ENCODE measurements at places on chromosomes 13 and 19.

DNA sequence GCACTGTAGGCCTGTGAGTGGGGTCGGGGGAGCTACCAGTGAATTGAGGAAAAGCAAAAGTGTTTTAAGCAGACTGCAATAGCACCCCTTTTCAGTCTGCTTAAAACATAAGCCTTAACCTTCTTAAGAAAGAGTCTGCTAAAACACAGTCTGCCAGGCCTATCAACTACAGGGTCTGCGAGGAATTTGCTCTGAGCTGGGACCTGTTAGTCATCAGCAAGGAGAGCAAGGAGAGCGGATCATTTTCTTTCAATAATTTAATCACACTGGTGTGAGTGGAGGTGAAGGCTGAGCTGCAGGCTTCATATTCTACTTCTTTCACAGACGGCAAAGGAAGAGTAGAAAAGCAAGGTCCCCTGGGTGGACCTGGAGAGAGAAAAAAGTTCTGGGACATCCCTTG lies 342.7 kb downstream of the ENOX1 start:
- DNase-seq: no peak

- no peak for DNase-seq
Measured at GRCh38 chr13:80083853-80084676, 256.9 kb downstream of the SPRY2 start.

- no peak for DNase-seq
Measured at GRCh38 chr19:45798995-45799517, 6.4 kb upstream of the DMWD start.

- no peak for DNase-seq
Measured at GRCh38 chr19:15696654-15697194, 23.8 kb downstream of the CYP4F12 start.

- no peak for DNase-seq
Measured at GRCh38 chr13:110418944-110419343, 111.9 kb downstream of the COL4A2 start.

DNA sequence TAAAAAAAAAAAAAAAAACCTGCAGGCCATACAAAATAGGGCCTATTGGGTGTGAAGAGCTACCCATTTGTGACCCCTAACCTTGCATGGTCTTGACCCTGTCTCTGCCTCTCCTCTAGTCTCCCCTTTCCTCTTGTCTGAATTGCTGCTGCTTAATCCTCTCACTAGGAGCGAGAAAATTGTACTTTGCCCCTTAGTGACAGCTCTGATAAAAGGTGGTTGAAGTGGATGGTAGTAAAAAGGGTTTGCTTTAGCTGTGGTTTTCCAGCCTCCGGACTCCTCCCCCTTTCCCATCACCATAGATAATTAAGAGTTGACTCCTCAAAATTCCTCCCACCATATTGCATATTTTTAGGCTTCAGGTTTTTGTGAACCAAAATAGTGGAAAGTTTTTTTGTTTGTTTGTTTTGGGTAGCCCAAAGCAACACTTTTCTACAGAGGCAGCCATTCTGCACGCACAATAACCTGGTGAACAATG lies 23.5 kb downstream of the ACTN4 start:
- no peak for DNase-seq

DNA sequence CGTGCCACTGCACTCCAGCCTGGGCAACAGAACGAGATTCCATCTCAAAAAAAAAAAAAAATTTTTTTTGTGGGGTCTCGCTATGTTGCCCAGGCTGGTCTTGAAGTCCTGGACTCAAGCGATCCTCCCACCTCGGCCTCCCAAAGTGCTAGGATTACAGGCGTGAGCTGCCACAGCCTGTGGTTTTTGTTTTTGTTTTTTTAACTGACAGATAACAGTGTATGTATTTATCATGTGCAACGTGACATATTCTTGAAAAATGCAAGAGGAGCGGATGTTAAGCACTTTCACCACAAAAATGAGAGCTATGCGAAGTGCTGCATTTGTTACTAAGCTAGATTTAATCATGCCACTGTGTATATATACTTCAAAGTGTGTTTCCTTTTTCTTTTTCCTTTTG lies 49.0 kb downstream of the ARHGEF18 start:
- DNase-seq: no peak

DNA sequence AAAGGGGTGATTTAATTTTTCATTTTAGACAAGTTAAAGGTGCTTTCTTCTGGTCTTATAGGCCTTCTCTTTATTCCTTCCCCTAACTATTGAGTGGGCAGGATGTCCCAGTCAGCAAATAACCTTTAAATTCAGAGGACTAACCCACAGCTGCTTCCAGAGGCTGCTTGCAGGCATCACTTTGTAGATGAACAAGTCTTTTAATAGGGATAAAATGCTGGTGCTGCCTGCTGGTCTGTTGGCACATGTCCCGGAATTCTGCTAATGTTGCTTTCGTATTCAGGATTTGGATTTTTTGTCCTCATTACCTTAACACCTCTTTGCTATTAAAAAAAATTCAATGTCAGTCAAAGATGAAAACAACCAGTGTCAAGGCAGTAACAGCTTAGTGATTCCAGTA lies 132.7 kb upstream of the KL start:
- no peak for DNase-seq

DNA sequence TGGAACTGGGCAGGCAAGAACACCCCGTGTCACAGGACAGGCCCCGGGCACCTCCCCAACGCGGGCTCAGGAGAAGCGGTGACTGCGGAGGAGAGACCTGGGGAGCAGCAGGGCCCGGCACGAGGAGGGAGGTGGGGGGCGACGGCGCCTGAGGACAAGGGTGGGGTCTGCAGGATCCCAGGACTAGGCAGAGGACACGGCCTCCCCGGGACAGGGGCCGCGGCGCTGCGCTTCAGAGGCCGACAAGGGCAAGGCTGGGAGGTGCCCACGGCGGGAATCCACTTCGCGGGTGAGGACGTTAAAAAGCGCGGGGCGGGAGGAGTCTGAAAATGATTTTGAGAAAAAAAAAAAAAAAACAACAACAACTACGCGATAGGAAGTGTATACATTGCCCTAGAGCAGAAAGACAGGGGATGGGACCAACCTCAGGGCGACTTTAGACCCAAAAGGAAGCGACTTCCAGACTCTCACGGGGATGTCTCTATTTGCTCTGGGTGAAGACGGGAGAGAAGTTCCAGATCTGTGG lies 44.9 kb downstream of the ZNF611 start:
- peak; percentile 61 for DNase-seq

GRCh38 chr13:23778879-23779278 lies 110.3 kb downstream of the MIPEP start:
- DNase-seq: no peak

- no peak for DNase-seq
Measured at GRCh38 chr19:14449321-14449720, 16.2 kb downstream of the PKN1 start.

DNA sequence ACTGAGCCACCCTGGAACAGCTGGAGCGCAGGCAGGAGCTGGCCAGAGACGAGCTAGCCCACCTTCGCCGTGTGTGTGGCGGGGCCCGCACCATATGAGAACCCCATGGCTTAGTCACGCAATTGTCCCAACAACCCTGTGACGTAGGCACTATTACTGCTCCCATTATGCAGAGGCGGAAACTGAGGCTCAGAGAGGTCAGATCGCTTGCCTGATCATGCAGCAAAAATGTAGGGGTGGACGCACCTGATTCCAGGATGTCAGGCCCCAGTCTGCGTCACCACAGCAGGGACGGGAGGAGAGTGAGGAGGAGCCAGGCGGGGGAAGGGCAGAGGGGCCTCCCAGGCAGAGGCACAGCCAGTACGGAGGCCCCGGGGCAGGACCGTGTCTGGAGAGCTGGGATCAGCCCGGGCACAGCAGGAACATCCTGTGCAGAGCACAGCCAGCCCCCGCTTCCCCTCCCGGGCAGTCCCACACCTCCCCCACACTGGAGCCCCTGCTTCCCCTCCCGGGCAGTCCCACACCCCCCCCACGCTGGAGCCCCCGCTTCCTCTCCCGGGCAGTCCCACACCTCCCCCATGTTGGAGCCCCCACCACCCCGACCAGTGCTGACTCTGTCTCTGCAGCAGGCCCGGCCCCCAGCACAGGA lies 16.7 kb downstream of the PIP5K1C start:
- no peak for DNase-seq

GRCh38 chr13:92589955-92590354 lies 636.7 kb upstream of the GPC6 start:
- DNase-seq: no peak

- no peak for DNase-seq
Measured at GRCh38 chr13:67147342-67148133, 82.6 kb downstream of the PCDH9 start.

DNA sequence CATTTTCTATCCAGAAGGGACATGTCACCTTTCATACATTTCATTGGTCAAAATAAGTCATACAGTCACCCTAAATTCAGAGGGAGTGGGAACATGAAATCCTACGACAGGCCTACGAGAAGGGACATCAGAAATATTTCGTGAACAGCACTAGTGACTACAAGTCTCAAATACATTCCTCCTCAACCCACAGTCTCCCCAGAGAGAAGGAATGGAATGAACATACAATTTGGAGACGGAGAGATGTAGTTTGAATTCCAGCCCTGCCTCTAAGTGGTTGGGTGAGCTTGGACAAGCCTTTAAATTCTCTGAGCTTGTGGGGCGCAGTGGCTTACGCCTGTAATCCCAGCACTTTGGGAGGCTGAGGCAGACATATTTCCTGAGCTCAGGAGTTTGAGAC lies 9.9 kb downstream of the SERTM1 start:
- no peak for DNase-seq

- DNase-seq: no peak
Measured at GRCh38 chr13:51913421-51914136, 51.8 kb downstream of the CCDC70 start.

- DNase-seq: no peak
Measured at GRCh38 chr19:21022996-21023395, 2.5 kb downstream of the ZNF430 start.

DNA sequence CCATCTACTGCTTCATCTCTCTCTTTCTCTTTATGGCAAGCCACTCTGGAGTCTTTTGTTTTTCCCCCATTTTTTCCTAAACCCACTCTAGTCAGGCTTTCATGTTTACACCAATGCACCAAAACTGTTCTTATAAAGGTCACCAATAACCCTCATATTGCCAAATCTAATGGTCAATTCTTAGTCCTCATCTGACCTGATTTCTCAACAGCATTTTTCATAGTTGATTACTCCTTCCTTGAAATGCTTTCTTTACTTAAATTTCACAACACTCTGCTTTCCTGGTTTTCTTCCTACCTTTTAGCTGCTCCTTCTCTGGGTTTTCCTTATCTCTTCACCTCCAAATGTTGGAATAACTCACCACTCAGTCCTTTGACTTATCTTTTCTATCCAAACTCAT lies 47.9 kb downstream of the MICU2 start:
- no peak for DNase-seq

GRCh38 chr19:23098988-23099387 lies 17.8 kb upstream of the ZNF730 start:
- DNase-seq: no peak

DNA sequence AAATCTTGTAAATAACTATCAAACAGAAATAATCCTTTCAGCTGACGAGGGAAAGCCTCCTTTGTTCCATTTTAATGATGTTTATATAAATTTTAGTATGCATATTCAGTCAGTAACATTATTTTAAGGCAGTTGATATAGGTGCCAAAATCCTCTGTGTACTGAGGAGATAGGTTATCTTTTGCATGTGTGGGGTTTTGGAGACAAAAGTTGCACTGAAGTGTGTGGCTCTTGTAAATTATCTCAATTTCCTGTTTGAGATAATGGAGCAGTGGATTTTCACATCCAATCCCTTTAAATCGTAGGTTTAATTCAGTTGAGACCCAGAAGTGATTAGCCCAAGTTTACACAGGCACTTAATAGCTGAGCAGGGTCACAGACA lies 106.6 kb downstream of the RGCC start:
- no peak for DNase-seq

- DNase-seq: no peak
Measured at GRCh38 chr13:20425819-20426219, 99.8 kb downstream of the CRYL1 start.

Measured in dorsolateral prefrontal cortex (tissue), 122 donors.